Upper lobe of right lung (tissue), 1 donor: ENCODE measurements at places on chromosomes 4 and X.
A peak's percentile ranks its signal among the peaks of the same experiment; 100 is the strongest.

- DNase-seq, result peak; percentile 25
- no peaks in the 10 kb centered on the region for H3K36me3 ChIP-seq
- H3K27me3 ChIP-seq, result no peaks in the 10 kb centered on the region
- no peak overlapping the region for H3K4me3 ChIP-seq
Observed at GRCh38 chrX:152901816-152902501, 4.1 kb downstream of the ZNF185 start.

- no peaks in the 10 kb centered on the region for H3K27me3 ChIP-seq
- no peak overlapping the region for H3K4me3 ChIP-seq
- H3K36me3 ChIP-seq, result no peaks in the 10 kb centered on the region
- no peak for DNase-seq
- H3K4me1 ChIP-seq, result no peaks in the 10 kb centered on the region
Observed at GRCh38 chr4:174045381-174045780, 238.1 kb downstream of the FBXO8 start.

GRCh38 chr4:77826275-77826674, 7.1 kb upstream of the CNOT6L start:
- H3K4me3 ChIP-seq, result no peak overlapping the region
- H3K36me3 ChIP-seq, result no peaks in the 10 kb centered on the region
- DNase-seq, result no peak
- H3K27ac ChIP-seq, result no peak overlapping the region
- H3K4me1 ChIP-seq, result peaks cover 3% of the 10 kb centered on the region

- H3K27me3 ChIP-seq, result no peaks in the 10 kb centered on the region
- H3K4me1 ChIP-seq, result no peaks in the 10 kb centered on the region
- H3K27ac ChIP-seq, result no peak overlapping the region
- H3K4me3 ChIP-seq, result no peak overlapping the region
Observed at GRCh38 chr4:62490635-62491034, 1290.5 kb downstream of the ADGRL3 start.

DNA sequence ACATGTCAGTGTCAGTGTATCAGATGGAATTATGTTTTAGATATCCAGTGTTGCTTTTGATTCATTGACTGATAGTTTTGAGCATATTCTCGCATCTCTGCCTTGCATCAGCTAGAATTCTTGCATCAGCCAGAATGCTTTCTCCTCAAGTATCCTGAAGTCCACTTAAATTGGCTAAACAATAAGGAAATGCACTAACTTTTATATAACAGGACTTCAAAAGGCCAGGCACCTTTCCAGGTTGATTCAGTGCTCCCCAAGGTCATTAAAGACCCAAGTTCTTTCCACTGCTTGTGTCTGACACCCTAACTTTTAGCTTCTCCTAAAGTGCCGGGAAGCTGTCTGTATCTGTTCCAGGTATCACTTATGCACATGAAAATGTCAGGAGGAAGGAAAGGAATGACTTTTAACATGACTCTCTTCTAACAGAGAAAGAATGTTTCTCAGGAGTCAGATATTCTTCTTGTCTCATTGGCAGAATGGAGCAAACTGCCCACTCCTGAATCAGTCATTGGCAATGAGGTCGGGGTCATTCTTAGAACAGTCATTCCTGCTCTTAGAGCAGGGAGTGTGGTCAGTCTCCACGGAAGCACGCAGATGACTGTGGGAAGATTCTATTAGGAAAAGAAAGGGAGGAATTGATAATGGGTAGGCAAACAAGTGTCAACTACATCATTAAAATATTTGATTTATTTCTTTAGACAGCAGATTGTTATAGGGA, 92.9 kb upstream of the TLL1 start:
- no peak overlapping the region for H3K4me3 ChIP-seq
- H3K27ac ChIP-seq, result no peak overlapping the region
- H3K27me3 ChIP-seq, result no peaks in the 10 kb centered on the region

GRCh38 chr4:53844551-53844950, 219.9 kb downstream of the CHIC2 start:
- no peaks in the 10 kb centered on the region for H3K36me3 ChIP-seq
- H3K4me1 ChIP-seq, result no peaks in the 10 kb centered on the region
- no peak overlapping the region for H3K4me3 ChIP-seq
- no peak overlapping the region for H3K27ac ChIP-seq
